Activated naive CD8-positive, alpha-beta T cell treated with anti-CD3 and anti-CD28 coated beads, Interleukin-2, amount 50 U/mL, for 16 hours (primary cell): ENCODE measurements at places on chromosomes 7 and 10.

DNA sequence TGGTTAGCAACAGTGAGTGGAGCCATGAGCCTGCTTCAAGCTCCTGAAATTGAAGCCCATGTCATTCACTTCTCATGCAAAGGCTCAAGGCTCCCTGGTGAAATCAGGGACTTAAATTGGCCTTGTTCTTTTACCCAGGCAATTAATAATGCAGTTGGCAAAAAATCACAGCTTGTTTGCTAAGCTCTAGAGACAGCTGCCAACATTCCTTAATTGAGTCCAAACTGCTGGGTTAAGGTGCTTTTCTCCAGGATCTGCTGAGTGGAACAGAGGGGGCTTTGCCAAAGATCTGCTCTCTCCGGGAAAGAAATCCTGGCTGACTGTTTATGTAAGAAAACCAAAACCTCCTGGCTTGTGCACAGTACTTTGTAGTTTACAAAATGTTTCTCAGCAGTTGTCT, 257.6 kb upstream of the GHITM start:
- no peak for DNase-seq

GRCh38 chr10:7444551-7445121, 33.8 kb upstream of the SFMBT2 start:
- no peak for DNase-seq

- DNase-seq = no peak
Measured at GRCh38 chr10:35640474-35640873, 1.6 kb downstream of the FZD8 start.

- no peak for DNase-seq
Measured at GRCh38 chr10:87615856-87616255, 43.8 kb upstream of the PAPSS2 start.

DNA sequence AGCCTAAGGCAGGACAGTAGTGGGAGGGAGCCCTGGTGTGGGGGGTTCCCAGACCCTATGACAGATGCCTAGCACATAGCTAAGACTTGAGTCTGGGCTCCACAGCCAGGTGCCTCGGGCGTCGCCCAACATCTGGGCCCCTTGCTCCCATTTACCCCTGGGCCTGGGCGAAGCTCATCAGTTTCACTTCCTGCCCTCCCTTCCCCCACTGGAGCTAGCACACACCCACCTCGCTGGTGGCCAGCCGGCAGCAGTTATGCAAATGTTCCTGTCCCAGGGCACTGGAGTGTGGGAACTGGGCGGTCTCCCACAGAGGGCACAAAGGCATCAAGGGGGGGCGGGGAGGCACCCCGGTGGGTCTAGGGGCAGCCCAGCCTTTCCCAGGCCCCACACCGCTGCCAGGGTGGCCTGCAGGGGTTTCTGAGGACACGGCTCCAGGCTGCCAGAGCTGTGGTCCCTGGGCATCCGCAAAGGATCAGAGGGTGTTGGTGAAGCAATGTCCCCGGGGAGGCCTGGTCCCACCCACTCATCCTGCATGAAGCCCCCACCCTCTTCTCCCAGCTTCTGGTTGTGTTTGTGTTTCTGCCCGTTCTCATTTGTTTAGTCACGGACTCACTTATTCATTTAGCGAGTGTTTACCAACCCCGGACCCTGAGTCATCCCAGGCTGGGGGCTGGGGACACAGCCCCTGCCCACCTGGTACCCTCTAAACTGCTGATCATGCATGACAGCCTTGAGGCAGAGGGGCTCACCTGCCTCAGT, 20.4 kb downstream of the SH2B2 start:
- no peak for DNase-seq
